WERI-Rb-1 (cell line): ENCODE measurements at places on chromosomes 1 and 21.

- no peak for DNase-seq
Measured at GRCh38 chr1:116371752-116372151, 1.3 kb upstream of the ATP1A1 start.

DNA sequence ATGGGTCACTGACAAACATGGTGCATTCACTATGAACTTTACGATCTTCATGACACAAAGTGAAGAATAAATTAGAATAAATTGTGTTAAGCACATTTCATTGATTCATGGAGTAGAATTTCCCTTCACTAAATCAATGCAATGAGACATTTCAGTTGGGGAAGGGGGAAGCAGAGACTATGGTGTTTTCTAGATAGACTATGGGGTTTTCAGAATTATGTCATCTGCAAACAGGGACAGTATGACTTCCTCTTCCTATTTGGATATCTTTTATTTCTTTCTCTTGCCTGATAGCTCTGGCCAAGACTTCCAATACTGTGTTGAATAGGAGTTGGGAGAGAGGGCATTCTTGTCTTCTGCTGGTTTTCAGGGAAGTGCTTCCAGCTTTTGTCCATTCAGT, 80.0 kb upstream of the C1orf105 start:
- DNase-seq: no peak

GRCh38 chr1:103371234-103371633, 154.3 kb upstream of the RNPC3 start:
- DNase-seq: no peak

- no peak for DNase-seq
Measured at GRCh38 chr1:180182643-180183311, 28.1 kb downstream of the QSOX1 start.

GRCh38 chr1:23470282-23471070, 13.5 kb downstream of the ASAP3 start:
- DNase-seq: no peak

DNA sequence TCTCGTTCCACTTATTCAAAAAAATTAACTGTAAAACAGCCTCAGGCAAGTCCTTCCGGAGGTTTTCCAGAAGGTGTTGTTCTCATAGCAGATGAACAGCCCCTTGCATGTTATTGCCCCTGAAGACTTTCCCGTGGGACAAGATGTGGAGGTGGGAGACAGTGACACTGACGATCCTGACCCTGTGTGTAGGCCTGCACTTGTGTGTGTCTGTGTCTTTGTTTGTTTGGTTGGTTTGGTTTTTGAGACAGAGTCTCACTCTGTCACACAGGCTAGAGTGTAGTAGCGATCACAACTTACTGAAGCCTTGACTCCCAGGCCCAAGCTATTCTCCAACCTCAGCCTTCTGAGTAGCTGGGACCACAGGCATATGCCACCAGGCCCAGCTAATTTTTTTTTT, 12.6 kb downstream of the ETV3L start:
- DNase-seq: no peak

DNA sequence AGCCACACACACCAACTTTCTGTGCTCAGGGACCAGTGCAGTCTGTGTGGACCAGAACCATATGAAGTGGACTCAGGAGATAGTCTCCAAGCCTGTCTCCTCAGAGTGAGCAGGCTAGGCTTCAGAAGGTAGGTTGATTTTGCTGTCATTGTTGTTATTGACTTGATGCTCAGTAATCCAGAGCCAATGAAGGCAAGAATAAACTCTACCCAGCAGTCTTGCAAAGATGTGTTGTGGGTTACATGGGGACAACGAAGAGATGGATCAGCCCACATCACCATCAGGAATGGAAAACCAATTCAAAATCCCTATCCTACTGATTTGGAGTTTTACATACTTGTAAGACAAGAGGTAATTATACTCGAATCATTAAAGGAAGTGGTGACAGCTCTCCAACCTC, 37.4 kb downstream of the PHC2 start:
- no peak for DNase-seq

DNA sequence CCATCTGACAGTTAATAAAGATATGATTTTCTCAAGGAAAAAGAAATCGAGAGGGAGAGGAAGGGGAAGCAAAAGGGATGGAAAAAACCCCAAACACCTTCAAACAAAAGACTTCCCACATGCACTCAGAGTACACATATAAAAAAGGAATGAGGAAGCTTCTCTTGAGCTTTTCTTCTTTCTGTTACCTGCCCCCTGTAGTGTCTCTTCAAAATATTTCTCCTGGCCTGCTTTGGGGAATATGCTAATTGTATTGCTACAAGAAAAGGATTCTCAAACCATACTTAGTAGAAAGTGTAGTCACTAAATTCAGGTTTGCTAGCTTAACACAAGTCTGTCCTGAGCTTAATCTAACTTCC, 58.7 kb downstream of the KIF14 start:
- no peak for DNase-seq

DNA sequence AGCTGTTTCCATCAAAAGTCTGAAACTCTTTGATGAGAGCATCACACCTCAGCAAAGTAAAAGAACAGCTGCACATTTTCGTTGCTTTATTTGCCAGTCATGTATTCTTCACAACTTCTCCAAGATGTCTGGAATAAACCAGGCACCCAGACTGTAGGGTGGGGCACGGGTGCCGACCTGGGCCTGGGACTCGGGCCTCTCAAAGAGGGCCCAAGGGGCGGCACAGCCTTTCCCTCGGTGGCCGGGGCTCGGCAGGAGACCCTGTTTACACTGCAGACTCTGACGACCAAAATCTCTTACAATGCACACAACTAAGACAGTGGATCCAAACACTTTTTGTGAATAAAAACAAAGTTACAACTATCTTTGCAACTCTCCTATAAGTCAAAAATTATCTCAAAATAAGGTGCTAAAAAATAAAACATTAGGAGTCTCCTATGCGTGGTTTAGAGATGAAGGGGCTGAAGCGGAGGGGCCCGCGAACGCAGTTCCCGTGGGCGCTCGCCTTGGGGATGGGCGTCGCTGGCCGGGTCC, 696 bp downstream of the LSS start:
- DNase-seq: no peak

DNA sequence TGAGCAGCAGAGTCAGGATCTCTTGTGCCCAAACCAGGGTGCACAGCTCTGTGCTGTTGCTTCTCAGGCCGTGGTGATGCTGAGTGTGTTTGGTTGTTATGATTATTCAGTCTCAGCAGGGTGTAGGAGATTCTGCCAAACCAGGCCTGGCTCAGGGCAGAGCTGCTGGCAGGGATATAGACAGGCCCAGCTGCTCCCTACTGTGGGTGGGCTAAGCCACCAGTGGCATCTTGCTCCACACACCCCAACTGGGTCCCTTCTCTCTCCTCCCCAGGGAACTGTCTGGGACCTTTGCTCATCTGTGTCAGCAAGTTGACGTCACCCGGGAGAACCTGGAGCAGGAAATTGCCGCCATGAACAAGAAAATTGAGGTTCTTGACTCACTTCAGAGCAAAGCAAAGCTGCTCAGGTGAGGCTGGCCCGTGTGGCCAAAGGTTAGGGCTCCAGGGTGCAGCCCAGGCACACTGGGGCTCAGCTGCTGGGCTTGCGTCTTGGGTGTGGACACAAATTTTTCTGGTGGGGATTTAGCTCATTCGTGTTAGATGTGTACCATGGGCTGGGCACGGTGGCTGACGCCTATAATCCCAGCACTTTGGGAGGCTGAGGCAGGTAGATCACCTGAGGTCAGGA, 9.9 kb upstream of the MIIP start:
- DNase-seq: no peak

- DNase-seq: no peak
Measured at GRCh38 chr1:215923129-215923824, 356.2 kb downstream of the KCTD3 start.

DNA sequence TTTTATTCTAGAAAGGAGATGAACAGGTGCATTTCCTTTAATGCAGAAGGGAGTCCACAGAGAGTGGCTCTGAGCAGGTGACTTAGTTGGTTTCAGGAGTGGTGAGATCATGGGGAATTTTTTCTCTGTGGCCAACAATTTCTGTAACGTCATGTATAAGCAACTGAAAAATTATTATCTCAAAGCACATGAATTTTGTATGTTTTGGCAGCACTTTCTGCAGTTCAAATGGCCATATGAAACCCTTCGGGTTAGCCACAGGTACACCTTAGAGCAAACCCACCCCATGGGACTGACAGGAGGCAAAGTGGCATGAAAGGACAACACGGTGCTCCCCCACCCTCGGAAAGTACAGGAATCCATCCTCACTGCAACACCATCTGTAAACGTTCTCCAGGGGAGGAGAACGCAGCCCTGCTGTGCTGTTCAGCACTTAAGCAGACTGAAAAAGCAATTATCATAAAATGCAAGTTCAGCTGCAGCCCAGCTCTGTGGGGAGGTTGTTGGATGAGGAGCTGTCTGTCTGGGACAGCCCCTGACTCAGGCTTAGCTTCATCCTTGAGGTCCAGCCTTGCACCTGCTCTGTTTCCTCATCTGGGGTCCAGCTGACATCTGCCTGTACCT, 55.8 kb upstream of the CLDN14 start:
- DNase-seq: peak; percentile 26
